ENCODE measurements at places on chromosomes 7 and 10.
A peak's percentile ranks its signal among the peaks of the same experiment; 100 is the strongest.

- no peak overlapping the region for H3K4me3 ChIP-seq
- peak; percentile 67 for DNase-seq
- no peaks in the 10 kb centered on the region for H3K27me3 ChIP-seq
- peaks cover 13% of the 10 kb centered on the region for H3K4me1 ChIP-seq
- H3K27ac ChIP-seq, result no peak overlapping the region
- H3K36me3 ChIP-seq, result peaks cover 23% of the 10 kb centered on the region
Measured at GRCh38 chr7:100570954-100571828, 2.5 kb downstream of the SAP25 start.

GRCh38 chr10:3828404-3829155 lies 43.6 kb upstream of the KLF6 start:
- peak overlapping the region; percentile 78 for H3K27ac ChIP-seq
- H3K36me3 ChIP-seq, result no peaks in the 10 kb centered on the region
- DNase-seq, result peak; percentile 72
- H3K27me3 ChIP-seq, result no peaks in the 10 kb centered on the region
- H3K4me1 ChIP-seq, result peaks cover 24% of the 10 kb centered on the region

DNA sequence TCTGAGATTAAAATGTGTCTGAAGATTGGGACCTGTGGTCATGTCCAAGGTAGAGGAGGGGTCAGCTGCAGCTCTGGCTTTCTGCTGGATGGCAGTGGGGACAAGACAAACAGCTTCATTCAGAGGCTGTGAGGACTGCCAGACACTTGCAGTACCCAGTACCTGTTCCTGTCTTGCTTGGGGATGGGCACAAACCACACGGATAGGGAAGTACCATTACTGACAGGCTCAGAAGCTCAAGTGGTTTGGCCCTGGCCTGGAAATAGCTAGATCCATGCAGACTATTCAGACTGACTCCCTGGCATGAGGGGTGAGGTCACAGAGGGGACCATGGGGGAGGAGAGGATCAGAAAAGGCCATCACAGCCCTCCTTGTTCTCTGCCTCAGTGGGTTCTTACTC lies 56.0 kb upstream of the COMTD1 start:
- no peak for DNase-seq
- no peak overlapping the region for H3K4me3 ChIP-seq
- no peaks in the 10 kb centered on the region for H3K36me3 ChIP-seq
- H3K27me3 ChIP-seq, result no peaks in the 10 kb centered on the region

- peaks cover 20% of the 10 kb centered on the region for H3K4me1 ChIP-seq
- H3K27ac ChIP-seq, result no peak overlapping the region
- no peak for DNase-seq
Measured at GRCh38 chr7:17289074-17289645, 9.3 kb upstream of the AHR start.

- H3K27ac ChIP-seq, result no peak overlapping the region
- no peaks in the 10 kb centered on the region for H3K4me1 ChIP-seq
- H3K36me3 ChIP-seq, result no peaks in the 10 kb centered on the region
- DNase-seq, result no peak
Measured at GRCh38 chr7:37973915-37974314, 53.5 kb downstream of the EPDR1 start.

DNA sequence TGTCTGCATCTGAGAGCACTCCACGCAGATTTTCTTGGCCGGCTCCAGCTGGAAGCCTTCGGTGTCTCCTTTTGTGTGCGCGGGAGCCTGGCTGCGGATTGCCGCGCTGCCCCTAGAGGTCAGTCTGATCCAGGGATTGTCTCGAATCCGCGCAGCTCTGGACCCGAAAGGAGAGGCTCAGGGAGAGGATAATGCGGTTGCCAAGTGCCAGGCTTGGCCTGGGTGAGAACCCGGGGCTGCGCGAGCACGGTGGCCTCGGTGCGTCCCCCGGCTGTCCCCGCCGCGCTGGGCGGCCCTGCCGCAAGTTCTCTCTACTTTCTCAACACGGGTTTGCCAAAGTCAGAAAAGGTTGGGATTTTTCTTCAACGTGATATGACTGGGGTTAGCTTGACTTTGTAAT lies 140.9 kb downstream of the ADCYAP1R1 start:
- H3K27me3 ChIP-seq, result no peaks in the 10 kb centered on the region
- no peak overlapping the region for H3K4me3 ChIP-seq
- H3K27ac ChIP-seq, result no peak overlapping the region

DNA sequence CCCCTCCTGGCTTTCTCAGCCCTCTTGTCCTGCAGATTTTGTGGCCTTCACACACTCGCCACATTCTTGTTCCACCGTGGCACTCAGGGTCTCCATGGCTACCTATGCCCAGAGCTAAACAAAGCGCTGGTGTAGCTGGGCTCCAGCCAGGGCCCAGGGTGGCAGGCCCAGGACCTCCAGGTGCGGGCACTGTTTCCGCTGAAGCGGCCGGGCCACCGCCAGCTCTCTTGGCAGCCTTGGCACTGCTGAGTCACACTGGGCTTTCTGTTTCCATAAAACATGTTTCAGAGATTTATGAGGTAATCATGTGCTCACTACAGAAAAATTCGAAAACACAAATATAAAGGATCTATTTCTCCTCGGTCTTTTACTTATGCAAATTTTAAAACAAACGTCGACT lies 51.3 kb downstream of the AOC1 start:
- H3K36me3 ChIP-seq, result no peaks in the 10 kb centered on the region
- no peaks in the 10 kb centered on the region for H3K27me3 ChIP-seq
- H3K4me3 ChIP-seq, result no peak overlapping the region

DNA sequence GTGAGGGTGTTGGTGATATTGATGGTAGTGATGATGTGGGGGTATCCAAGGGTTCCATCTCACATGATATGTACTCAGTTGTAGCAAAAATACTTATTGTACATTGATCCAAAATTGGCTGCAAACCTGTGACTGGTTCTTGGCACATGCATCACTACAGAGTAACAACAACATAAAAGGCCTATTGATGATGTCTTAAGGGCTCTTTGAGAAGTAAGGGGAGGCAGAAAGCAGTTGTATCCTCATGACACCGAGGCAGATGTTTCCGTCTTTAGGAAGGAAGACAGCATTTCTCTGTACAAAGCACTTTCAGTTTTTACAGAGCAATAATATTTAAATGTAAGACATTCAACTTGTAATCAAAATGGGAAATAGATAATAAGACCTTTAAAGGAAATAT lies 34.5 kb downstream of the NRG3 start:
- no peak for DNase-seq
- H3K27ac ChIP-seq, result no peak overlapping the region
- H3K27me3 ChIP-seq, result no peaks in the 10 kb centered on the region
- no peak overlapping the region for H3K4me3 ChIP-seq

GRCh38 chr7:14738086-14738485 lies 164.5 kb downstream of the DGKB start:
- H3K4me3 ChIP-seq, result no peak overlapping the region
- H3K36me3 ChIP-seq, result no peaks in the 10 kb centered on the region
- H3K4me1 ChIP-seq, result no peaks in the 10 kb centered on the region
- DNase-seq, result no peak
- no peaks in the 10 kb centered on the region for H3K27me3 ChIP-seq

DNA sequence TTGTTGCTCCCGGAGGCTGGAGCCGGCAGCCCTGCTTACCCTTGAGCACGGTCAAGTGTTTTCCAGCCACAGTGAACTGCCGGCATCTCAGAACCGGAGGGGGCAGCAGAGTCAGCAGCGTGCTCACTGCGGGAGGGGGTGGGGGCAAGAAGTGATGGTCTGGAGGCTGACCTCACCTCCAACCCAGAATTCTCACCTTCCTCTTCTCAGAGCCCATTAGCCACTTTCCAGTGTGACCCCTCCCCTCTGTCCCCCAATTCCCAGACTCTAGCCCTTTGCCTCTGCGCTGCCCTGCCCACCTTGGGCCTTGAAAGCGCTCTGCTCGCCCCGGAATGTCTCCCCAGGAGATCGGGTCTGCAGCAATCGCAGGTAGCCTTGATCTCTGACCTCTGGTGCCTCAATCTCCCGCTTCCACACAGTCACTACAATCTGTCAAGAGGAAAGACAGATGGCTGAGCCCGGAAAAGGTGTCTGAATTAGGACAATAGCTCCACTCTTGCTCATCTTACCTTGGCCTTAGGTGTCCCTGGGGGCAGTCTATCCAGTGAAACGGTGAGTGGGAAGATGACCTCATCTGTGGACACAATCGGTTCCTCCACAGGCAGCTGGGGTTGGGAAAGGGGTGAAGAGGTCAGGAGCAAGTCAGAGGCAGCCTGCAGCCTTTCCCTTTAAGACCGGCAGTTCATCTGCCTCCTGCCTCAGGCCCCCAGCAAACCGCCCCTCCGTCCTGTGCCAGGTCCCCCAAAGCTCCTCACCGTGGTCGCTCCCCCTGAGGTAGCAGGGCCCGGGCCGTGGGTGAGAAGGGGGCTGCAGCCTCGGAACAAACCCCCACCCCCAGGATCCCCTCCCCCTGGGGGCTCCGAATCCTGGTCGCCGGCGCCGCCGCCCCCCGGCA lies 942 bp downstream of the TRAPPC14 start:
- H3K27me3 ChIP-seq, result no peaks in the 10 kb centered on the region
- DNase-seq, result peak; percentile 74
- H3K36me3 ChIP-seq, result no peaks in the 10 kb centered on the region
- peak overlapping the region; percentile 85 for H3K27ac ChIP-seq
- peak overlapping the region; percentile 79 for H3K4me3 ChIP-seq
- peaks cover 28% of the 10 kb centered on the region for H3K4me1 ChIP-seq

DNA sequence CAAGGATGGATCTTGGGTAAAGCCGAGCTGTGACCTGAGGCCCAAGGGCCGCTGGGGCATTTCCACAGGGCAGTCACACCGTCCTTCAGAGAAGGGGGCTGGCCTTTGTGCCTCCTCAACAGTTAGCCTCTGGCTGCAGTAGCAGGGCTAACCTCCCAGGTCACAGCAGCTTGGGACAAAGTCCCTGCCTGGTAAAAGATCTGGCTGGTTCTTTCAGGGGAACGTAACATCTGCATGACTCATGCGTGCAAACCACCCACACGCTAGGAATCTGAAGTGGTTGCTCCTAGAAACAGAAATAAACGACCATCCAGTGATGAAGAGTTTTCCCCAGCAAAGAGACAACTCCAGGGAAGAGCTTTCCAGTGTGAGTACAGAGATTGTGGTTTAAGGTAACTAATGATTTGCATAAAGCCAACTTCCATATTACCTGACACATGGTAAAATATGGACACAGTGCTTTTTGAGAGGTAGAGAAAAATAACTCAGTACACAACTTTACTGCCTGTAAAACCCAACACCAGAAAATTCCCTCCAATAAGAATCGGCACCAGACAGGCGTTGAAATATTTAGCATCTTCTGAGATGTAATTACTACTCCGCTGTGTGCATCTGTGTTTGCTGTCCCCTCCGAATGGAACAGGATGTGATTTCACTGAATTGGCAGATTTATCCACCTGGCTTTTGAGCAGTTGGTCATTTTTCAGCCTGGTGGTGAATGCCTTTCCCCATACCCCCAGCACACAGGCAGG lies 84.9 kb upstream of the ADRB1 start:
- no peaks in the 10 kb centered on the region for H3K36me3 ChIP-seq
- no peaks in the 10 kb centered on the region for H3K27me3 ChIP-seq
- no peak for DNase-seq
- H3K4me3 ChIP-seq, result no peak overlapping the region
- peaks cover 30% of the 10 kb centered on the region for H3K4me1 ChIP-seq
- H3K27ac ChIP-seq, result peak overlapping the region; percentile 72

GRCh38 chr10:60940446-60940845 lies 3.5 kb downstream of the RHOBTB1 start:
- peaks cover 34% of the 10 kb centered on the region for H3K4me1 ChIP-seq
- H3K36me3 ChIP-seq, result no peaks in the 10 kb centered on the region
- H3K4me3 ChIP-seq, result no peak overlapping the region
- no peak for DNase-seq

GRCh38 chr10:121032460-121032859 lies 181.3 kb downstream of the WDR11 start:
- DNase-seq, result no peak
- no peaks in the 10 kb centered on the region for H3K4me1 ChIP-seq
- no peak overlapping the region for H3K27ac ChIP-seq
- H3K36me3 ChIP-seq, result no peaks in the 10 kb centered on the region
- no peaks in the 10 kb centered on the region for H3K27me3 ChIP-seq

Data from sigmoid colon (tissue), 7 donors.